Esophagus squamous epithelium (tissue), 5 donors: ENCODE measurements at places on chromosomes 11 and 22.

- DNase-seq: no peak
Measured at GRCh38 chr11:6531267-6531752, 34.2 kb downstream of the DNHD1 start.

DNA sequence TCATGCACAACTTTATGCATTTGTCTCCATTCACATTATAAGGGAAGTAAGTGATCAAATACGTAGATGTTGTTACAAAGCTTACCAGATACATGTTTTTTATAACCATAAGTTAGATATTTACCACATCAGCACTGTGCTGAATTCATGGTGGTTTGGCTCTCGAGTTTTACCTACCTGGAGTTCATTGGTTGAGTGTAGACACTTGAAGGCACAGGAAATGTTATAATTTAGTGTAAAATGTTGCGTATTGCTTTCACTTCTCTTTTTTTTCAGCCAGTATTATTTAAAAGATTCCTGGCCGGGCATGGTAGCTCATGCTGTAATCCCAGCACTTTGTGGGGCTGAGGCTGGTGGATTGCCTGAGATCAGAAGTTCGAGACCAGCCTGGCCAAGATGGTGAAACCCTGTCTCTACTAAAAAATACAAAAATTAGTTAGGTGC is 53.1 kb upstream of the GRK2 start:
- DNase-seq: no peak

DNA sequence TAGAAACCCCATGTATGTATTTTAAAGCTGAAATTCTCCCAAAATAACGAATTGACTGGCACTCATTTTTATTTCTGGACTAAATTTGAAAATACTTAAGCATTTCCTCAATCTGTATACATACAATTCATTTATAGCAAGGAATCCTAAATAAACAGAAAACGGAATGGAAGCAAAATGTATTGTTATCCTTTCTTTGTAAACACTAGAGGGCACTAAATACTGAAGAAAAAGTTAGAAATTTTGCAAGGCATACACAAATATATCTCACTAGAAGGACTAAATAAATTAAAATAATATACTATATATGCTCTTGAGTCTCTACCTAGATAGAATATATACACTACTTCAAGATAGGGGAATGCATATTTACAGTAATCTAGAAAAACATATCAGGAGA is 23.1 kb upstream of the ANO5 start:
- DNase-seq: no peak

DNA sequence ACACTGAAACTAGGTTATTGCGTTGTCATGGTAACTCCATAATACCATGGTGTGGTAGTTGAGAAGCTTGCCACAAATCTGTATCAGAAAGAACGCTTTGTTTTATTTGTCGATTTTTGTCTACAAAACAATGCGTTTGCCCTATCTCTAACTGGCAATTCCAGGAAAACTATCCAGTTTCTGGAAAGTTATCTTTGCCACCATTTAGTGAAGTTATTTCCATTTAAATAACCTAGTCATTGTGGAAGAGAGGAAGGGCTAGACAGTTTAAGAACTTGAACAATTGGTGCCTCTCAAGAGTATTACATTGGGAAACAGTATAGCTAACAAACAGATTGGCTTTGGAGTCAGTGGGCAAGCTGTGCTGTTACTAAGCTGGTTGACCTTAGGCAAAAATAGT is 7.9 kb downstream of the HSD17B12 start:
- no peak for DNase-seq

GRCh38 chr11:103880968-103881367 is 155.5 kb upstream of the DDI1 start:
- DNase-seq: no peak

- no peak for DNase-seq
Measured at GRCh38 chr11:35007277-35007676, 90.9 kb downstream of the PDHX start.

DNA sequence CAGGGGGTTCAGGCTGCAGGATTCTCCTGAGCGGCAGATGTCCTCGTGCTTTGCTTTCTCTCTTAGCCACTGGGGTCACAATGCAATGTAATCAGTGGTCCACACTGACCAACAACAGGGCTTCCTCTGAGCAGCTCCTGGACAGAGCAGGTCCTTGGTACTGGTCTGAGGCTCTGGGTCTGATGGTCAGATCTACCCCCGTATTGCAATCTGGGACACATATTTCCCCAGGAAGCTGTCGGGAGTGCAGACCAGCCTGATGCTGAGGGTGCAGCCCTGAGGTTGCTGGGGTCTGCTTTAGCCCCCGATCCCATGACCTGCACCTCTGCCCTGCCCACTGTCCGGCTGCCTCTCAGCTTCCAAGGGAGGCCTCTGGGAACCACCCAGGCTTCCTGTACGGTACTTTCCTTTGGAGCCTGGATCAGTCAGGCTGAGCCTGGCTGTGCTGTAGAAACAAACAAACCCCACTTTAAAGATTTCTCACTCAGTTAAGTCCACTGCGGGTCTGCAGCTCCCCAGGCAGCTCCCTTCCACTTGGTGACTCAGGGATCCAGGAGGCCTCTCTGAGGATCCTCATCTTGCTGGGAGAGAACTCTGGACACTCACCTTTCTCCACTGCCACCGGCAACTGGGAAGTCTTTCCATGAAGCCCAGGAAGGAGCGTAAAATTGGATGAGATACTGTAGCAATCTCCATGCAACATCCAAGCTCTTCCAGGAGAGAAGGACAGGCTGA is 1046.6 kb downstream of the TBC1D22A start:
- DNase-seq: no peak
